ENCODE measurements at places on chromosomes 12 and 14. TPM values are rescaled to one million over a fixed set of nuclear protein-coding genes. Genes with fewer than 3 reads are reported as not detected.

- DNase-seq = no peak
Measured at GRCh38 chr14:49991491-49991890, 98.6 kb downstream of the ARF6 start.

Gene OTOGL
- total RNA-seq = under 0.01 TPM

Gene WSB2
- total RNA-seq = 95.0 TPM

GRCh38 chr14:64806862-64807495, 72.7 kb downstream of the SPTB start:
- DNase-seq = no peak

DNA sequence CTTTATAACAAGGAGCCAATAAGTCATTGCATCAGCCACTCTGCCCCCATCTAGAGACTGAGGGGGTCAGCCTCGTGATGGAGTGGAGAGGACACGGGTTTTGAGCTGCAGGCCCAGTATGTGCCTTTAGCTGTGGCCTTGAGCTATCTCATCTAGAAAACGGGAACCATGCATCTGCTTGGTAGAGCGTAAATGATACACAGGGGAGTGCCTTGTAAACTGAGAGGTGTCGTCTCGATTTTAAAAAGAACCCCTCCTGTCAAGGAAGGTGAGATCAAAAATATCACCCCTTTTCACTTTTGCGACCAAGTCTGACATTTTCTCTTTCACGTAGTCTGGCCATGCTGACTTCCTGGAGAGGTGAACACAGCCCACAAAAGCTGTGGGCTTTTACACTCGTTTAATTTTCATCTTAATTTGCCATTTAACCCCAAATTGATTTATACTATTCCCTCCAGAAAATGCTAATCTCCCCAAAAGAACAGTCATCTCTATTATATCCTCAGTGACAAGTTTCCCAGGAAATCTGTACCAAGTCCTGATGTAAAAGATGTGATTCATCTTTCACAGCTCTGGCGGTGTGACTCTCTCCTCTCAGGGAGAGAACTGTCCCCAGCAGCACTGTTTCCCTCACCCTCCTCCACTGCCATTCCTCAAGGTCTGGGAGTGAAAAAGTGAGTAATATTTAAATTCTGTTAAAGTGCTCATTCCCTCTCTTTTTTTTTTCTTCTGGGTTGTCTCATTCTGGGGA, 30.6 kb downstream of the VCPKMT start:
- peak; percentile 73 for DNase-seq

- peak; percentile 25 for DNase-seq
Measured at GRCh38 chr12:95231190-95231589, 13.6 kb downstream of the VEZT start.

Gene TROAP
- 6.6 TPM for total RNA-seq

DNA sequence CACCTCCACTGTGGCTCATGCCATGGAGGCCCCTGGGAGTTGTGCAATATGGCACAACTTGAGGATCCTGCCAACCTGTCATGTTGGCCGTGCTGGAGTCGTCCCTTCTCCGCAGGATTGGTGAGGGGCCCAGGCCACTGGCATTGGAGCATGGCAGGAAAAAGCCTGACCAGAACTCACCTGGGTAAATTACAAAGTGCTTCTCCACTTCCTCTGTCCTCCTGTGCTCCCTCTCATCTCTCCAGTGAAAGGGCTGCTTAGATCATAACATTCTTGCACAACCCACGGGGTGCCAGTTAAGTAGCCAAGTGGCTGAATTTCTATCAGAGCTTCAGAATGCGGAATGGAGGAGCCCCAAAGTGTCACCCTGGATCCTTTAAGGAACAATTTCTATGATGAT, 381.0 kb downstream of the DPF3 start:
- no peak for DNase-seq

GRCh38 chr12:75765170-75766059, 254.0 kb upstream of the KRR1 start:
- no peak for DNase-seq

GRCh38 chr12:16844875-16845274, 238.9 kb upstream of the LMO3 start:
- DNase-seq = no peak

Gene ARMH4
- 16.2 TPM for total RNA-seq

GRCh38 chr14:95315579-95315978, 4.1 kb downstream of the CLMN start:
- DNase-seq = no peak
